MG63 (cell line): ENCODE measurements at places on chromosomes 3 and 15. TPM values are rescaled to one million over a fixed set of nuclear protein-coding genes. Genes with fewer than 3 reads are reported as not detected.
A peak's percentile ranks its signal among the peaks of the same experiment; 100 is the strongest.

GRCh38 chr3:80094589-80094988 is 326.8 kb upstream of the ROBO1 start:
- no peak for DNase-seq

Gene CFAP91
- 0.47 and 1.1 TPM in 2 replicates for total RNA-seq

- no peak for DNase-seq
Observed at GRCh38 chr3:195458316-195458717, 15.5 kb upstream of the ACAP2 start.

DNA sequence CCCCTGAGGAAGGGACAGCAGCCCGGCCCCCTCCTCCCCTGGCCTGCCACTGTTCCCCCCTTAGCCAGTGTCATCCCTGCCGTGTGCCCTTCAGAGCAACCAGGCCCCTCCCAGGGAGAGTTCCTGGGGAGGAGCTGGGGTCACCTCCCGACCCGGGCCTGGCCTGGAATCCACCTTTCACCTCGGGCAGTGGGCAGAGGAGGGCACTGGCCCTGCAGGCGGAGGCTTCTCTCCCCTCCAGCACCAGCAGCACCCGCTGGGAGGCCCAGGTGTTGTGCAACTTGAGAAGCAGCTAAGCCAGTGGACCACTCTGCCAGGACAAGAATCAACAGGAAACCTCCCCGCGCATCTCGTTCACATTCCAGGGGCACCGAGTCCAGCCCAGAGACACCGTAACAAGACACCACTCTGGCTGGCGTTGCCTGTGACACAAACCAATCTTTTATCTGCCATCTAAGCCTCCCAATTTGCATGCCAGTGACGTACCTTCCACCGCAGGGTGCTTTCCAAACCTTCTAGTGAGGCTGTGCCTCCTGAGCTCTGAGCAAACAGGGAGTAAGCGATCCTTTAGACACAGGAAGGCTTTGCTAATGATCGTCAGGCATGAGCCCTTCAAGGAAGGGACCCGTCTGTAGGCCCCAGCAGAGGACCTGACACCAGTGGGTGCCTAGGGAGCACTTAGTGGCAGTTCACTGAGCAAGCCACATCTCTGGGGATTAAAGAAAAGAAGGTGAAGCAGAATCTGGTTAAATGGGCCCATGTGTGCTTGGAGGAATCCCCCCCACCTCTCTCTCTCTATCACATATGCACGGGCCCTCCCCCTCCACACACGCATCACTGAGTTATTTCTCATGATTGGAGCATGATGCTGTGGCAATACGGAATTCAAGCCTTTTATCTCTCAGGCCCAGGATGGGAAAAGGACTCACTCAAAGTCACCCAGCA is 98.9 kb upstream of the TLE3 start:
- peak; percentile 99 for DNase-seq

Gene MORC1
- total RNA-seq: not detected in 2 replicates

GRCh38 chr3:142244056-142244455 is 18.7 kb upstream of the GK5 start:
- no peak for DNase-seq

Gene IQCF5
- total RNA-seq: not detected in 2 replicates

Gene XCR1
- total RNA-seq: not detected in 2 replicates

GRCh38 chr3:123871946-123872345 is 12.2 kb downstream of the MYLK start:
- DNase-seq: no peak

Gene FMN1
- total RNA-seq: 0.25 and 9.0 TPM in 2 replicates

- peak; percentile 8 for DNase-seq
Observed at GRCh38 chr15:60212536-60212935, 185.2 kb downstream of the ANXA2 start.

Gene WNT5A
- 14.2 and 21.7 TPM in 2 replicates for total RNA-seq

GRCh38 chr15:85579957-85580694 is 199.7 kb downstream of the AKAP13 start:
- no peak for DNase-seq

DNA sequence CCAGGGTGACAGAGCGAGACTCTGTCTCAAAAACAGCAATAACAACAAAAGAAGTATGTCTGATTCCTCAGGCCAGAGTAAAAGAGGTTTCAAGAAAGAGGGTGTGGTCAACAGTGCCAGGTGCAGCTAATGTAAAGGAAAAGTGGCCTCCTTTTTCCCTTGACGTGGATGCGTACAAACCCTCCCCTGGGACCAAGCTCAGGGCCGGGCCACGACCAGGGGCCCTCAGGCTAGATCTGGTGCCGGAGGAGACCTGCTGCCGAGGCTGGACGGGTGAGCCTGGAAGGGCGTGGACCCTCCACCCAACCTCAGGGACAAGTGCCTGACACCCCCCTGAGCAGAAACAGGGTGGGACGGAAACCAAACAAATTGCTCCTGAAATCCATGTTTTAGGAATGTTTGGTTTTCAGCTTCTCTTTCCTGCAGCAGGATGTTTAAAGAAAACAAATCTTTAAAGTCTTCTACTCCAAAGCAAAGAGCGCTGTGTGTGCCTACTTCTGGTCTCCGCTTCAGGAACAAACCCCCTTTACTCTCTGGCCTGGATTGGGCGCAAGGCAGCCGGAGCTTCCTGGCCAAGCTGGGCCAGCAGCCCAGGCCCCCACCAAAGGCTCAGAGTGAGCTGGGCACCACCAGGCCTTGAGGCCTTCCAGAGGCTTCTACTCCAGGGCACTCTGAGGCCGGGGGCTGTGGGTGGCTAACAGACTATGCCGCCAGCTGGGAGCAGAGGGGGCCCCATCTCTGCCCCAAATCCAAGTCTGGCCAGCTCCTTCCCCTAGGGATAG is 21.4 kb downstream of the ZDHHC19 start:
- DNase-seq: no peak

DNA sequence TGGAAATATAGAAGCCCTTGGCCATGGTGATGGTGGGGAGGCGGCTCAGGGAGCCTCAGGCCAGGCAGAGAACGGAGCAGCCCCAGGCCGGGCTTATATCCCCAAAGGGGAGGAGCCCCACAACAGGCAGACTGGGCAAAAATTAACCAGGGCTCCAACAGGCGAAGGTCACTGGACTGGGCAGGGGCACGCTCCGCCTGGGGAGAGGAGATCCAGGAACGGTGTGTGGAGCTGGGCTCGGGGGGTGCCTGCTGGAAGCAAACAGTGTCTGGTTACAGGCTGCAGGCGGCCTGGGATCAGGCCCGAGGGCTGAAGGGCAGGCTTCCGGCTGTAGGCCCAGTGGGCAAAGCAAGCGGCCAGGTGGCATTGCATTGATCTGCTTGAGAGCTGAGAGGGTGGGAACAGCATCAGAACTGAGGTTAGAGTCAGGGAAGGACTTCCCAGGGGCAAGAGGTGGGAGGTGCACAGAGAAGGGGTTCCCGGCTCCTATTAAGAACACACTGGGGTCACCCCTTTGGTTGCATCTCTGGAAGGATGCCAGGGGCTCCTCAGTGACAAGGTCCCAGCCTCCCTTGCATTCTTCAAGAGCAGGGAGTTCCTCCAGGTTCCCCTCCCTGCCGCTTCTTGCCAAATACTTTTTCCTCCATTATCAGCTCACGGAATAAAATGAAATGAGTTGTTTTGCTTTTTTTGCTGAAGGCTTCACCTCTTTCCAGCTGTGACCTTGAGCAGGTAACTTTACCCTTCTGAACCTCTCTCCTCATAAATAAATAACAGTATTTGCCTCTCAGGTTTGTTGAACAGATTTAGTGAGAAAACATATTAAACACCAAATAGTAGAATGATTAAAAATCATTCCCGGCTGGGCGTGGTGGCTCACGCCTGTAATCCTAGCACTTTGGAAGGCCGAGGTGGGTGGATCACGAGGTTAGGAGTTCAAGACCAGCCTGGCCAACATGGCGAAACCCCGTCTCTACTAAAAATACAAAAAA is 7.8 kb downstream of the ANPEP start:
- DNase-seq: no peak

Gene KCNAB1
- not detected in 2 replicates for total RNA-seq

DNA sequence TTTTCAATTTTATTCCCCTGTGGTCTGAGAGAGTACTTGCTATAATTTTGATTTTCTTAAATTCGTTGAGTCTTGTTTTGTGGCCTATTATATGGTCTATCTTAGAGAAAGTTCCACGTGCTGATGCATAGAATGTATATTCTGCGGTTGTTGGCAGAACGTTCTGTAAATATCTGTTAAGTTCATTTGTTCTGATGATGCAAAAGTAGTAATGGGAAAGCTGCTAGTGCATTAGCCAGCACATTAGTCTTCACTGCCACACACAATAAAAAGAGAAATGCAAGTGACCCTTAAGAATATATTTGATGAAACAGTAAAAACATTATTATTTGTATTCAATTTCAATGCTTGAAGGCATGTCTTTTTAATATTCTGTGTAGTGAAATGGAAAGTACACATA is 84.8 kb downstream of the GTPBP8 start:
- DNase-seq: no peak

GRCh38 chr3:18282507-18282906 is 142.6 kb downstream of the SATB1 start:
- no peak for DNase-seq

DNA sequence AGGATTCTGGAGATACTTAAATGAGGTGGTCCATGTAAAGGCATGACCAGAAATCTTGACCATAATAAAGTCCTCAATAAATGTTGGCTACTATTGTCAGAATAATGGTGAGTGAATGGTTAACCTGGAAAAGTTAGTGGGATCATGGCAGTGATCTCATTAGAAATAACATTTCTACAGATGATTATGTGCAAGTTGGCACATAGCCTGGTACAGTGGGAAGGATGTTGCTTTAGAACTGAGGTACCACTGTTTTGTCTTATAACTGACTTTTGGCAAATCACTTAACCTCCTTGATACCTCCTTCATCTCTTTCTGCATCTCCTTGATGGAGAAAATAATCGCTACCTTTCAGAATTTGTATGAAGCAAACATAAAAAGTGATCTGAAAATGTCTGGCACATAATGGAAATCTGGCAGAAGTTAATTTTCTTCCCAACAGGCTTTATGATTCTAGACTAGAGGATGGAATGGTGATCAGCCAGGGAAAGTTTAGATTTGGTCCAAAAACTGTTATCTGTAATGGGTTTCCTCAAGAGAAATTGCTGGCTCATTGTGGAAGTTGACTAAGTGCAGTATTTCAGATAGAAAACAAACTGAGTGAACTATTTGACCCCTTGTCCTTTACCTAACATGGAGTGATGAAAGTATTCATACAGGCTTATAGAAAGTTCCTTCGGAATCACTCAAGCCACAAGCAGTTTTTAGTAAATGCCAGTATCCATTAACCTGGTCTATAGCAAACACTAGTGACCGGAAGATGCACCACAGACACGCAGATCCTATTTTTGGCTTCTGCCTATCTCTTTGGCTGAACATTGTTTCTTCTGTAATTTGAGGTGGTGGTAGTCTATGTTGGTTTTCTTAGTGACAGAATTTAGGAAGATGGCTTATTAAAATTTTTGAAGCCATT is 449.6 kb upstream of the TGFBR2 start:
- DNase-seq: no peak

- DNase-seq: no peak
Observed at GRCh38 chr3:62225051-62225450, 148.3 kb downstream of the FEZF2 start.

DNA sequence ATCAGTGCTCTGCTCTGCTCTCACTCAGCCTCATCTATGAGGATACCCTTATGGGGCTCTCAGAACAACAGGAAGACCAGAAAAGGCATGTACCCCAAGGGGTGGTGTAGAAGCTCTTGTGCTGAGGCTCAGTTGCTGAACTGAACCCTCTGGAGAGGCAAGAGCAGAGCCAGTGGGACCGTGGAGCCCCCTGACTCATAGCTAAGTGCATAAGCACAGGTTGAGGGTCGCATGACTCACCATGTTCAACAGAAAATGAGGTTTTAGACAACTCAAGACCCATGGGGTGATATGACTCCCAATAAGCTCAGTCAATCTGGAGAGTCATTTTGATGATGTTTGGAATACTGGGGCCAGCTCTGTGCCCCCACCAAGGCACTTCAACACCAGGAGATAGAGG is 37.3 kb downstream of the CRYGS start:
- DNase-seq: no peak
